ENCODE measurements at places on chromosomes 2 and 18. TPM values are rescaled to one million over a fixed set of nuclear protein-coding genes. Genes with fewer than 3 reads are reported as not detected.

The ADAM23 gene
- 4.1 TPM for polyA plus RNA-seq

The SLC9A4 gene
- polyA plus RNA-seq = 6.8 TPM

DNA sequence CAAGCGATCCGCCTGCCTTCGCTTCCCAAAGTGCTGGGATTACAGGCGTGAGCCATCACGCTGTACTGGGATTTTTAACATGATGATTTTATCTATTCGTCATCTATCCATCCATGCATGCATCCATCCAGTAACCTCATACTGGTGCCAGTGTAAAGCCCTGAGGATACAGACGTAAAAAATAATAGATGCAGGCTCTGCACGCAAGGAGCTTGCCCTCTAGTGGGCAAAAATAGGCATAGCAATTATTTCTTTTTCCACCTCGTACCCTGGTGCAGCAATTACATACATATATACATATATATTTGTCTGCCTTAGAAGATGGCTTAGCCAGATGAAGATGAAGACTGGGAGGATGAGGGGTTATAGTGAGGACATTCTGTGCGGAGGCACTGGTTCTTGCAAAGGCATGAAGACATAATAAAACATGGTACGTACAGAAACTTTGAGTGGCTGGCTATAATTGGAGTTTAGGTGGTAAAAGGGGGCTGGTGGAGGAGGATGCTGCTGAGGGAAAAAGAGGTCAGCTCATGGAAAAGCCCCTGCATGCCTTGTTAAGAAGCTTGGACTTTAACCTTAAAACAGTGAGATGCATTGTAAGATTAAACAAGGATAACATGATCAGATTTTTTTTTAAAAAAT lies 19.6 kb upstream of the RPIA start:
- no peak for DNase-seq

- DNase-seq = no peak
Observed at GRCh38 chr2:15372019-15372418, 189.1 kb downstream of the NBAS start.

- DNase-seq = no peak
Observed at GRCh38 chr2:106165029-106165428, 29.1 kb downstream of the UXS1 start.

GRCh38 chr2:240915526-240916341 lies 9.6 kb downstream of the CROCC2 start:
- no peak for DNase-seq

- no peak for DNase-seq
Observed at GRCh38 chr18:31230495-31230894, 67.8 kb upstream of the DSC1 start.

Measured in left renal cortex interstitium (tissue), 4 donors.